ENCODE measurements at places on chromosomes 13 and 19.

DNA sequence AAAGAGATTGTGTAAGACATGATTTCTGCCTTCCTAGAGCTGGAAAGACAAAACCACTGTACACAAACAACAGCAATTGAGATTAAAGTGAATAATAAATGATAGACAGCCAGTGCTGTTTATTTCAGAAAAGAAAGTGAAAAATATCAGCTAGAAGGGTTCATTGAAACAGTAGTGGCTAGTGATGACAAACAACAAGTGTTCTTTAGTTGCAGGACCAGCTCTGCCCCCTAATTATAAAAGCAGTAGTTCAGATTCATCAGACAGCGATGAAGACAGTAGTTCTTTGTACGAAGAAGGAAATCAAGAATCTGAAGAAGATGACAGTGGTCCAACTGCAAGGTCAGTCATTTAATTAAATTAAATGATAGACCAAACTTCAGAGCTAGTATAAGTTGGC lies 14.8 kb downstream of the GPALPP1 start:
- no peak for DNase-seq

DNA sequence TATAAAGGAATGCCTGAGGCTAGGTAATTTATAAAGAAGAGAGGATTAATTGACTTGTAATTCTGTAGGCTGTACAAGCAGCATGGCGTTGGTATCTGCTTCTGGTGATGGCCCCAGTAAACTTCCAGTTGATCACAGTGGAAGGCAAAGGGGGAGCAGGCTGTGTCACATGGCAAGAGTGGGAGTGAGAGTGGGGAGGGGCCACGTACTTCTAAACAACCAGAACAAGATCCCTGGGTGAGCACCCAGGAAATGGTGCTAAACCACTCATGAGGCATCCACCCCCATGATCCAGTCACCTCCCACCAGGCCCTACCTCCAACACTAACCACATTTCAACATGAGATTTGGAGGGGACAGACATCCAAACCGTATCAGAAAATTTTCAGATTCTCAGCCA lies 3.0 kb upstream of the RNF113B start:
- DNase-seq: no peak

DNA sequence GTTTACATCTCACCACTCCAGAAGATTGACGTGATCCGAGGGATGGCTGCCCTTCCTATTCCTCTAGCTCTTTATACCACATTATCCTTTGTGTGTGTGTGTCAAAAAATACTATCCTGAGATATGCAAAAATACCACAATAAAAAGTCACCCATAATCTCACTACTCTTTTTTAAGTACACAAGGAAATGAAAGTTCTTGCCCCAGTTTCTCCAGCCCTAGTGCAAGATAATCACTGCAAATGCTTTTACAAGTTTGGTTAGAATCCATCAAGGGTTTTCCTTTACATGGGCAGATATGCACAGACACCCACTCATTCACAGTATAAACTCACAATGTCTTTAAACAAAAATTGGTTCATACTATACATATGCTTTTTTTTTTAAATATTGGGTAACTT lies 89.3 kb downstream of the DIAPH3 start:
- DNase-seq: no peak

DNA sequence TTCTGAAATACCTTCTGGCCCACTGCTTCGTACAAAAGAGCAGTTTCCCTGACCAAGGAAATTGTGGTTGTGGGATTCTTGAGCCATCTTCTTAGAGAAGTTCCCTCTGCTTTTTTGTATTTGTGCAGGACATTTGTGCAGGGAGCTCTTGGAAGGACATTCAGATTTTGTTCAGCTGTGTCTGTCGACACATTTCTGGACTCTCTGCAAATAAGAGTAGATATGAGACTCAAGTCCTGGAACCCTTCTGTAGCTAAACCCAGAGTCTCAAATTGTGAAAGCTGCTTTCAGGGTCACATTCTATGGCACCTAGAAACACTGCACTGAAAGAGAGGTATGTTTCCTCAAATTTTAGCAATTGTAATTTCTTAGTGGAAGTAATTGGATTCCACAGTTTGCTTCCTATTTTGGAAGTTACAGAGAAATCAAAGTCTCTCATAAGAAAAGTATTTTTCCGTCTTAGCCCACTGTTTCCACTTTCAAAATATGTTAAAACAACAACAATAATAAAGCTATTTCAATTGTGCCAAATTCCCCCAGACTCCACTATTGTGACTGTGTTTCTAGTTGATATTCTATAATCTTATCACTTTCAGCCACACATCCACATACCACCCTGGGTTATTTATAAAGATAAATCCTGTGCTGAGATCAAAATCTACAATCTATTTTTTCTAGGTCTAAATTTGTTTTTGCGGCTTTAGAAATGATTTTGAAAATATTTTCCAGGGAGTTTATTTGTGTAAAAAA lies 224.0 kb downstream of the COG6 start:
- no peak for DNase-seq

GRCh38 chr13:49368688-49369087 lies 75.2 kb downstream of the CAB39L start:
- DNase-seq: no peak

DNA sequence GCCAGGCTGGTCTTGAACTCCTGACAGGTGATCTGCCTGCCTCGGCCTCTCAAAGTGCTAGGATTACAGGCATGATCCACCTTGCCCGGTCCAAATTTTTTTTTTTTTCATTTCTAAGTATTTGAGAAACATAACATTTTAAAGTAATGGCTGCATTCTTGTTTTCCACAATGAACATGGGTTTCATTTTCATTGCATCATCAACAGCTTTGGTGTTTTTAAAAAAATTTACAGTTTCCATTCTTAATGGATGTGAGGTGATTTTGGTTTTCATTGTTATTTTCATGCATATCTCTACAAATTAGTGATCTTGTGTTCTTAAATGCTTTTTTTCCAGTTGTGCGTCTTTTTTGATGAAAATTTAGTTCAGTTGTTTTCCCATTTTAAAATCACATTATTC lies 27.5 kb downstream of the ZNF429 start:
- no peak for DNase-seq

DNA sequence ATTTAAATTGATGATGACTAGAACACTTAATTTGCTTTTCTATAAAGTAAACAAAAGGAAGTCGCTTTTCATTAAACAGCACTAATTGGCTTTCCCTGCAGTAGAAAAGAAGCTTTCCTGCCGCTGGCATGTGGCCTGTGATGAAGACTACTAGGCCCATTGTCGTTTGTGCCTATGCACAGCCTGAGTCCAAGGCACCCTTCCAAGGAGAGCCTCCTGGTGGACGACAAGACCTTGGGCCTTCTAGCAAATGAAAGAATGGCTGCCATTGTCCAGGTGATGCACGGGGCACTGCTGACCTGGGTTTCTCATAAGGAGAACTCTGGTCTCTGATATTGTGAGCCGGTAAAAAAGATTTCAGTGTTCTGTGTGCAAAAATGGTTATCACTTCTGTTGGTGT lies 233.0 kb downstream of the COL4A1 start:
- DNase-seq: no peak

- DNase-seq: no peak
Measured at GRCh38 chr13:77305266-77305665, 21.6 kb downstream of the MYCBP2 start.

GRCh38 chr13:63403733-63404132 lies 1988.1 kb upstream of the PCDH20 start:
- DNase-seq: no peak

- DNase-seq: no peak
Measured at GRCh38 chr13:45219123-45219891, 18.5 kb upstream of the KCTD4 start.

DNA sequence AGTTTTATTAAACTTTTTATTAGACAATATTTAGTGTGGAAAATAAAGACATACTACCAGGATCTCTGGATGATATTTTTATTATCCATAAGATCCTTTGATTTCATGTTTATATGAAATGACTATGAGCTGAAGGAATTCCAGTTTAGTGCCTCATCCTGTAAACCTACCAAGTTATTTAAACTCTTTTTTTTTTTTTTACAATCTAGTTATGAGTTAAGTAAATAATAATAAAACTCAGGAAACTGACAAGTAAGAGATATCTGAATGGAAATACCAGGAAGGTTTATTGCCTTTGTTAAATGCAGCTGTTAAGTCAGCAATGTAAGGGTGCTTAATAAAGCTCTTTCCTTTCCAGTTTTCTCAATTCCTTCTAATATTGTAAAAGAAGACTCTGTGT lies 53.9 kb downstream of the RXFP2 start:
- DNase-seq: no peak

DNA sequence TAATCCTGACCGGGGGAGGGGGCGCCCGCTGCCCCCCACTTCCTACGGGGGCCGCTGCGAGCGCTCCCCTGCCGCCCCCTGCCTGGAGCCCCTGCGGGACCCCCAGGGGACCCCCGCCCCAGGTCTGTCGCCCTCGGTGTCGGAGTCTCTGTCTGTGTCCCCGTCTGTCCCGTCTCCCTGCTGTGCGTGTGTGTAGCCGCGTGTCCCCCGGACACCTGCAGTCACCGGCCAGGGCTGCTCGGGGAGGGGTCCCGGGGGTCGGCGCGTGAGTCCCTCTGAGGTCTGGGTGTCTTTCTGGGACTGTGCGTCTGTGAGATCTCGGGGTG lies 7.7 kb upstream of the NFIC start:
- no peak for DNase-seq

GRCh38 chr13:105925496-105925895 lies 610.0 kb downstream of the EFNB2 start:
- DNase-seq: no peak

GRCh38 chr19:40273469-40274360 lies 11.4 kb downstream of the AKT2 start:
- no peak for DNase-seq

GRCh38 chr19:15863272-15863671 lies 34.6 kb downstream of the CYP4F2 start:
- DNase-seq: no peak

DNA sequence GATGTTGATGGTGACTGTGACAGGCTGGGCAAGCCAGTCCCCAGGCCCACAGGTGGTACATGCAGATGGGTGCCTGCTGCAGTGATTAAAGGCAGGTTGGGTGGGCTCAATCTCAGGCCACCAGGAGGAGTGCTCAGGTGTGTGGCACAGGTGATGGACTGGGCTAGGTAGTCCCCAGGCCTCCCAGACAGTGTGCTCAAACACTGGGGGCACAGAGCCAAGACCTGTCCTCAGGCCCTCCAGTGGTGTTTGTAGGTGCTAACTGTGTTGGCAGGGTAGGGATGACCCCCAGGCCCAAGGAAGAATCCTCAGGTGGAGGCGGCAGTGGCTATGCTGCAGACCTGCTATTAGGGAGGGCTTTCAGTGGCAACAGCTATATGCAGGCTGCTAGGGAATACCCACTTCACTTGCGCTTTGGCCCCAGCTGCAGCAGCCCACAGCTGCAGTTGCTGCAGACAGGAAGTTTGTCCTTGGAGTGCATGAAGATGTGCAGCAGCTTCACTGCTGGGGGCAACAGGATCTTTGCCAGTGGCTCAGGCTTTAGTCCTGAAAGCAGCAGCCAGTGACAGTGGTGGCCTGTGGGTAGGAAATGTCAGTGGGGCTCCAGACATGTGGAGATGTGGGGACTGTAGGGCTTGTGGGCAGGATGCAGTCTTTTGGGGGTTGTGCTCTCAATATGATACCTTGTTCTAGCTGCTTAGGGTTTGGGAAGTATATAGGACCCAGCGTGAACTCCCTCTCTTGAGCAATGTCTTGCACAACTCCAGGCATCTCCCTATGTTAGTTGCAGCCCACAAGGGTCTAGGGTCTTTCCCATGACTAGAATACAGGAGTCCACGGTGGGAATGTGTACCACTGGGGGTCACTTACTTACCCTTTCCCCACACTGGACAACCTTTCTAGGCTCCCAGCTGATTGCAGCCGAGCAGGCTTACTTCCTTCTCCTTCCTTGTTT lies 54.1 kb upstream of the MLNR start:
- no peak for DNase-seq

- DNase-seq: no peak
Measured at GRCh38 chr13:36358175-36358718, 12.1 kb upstream of the SPART start.

GRCh38 chr13:77009011-77009410 lies 17.1 kb downstream of the CLN5 start:
- DNase-seq: no peak

DNA sequence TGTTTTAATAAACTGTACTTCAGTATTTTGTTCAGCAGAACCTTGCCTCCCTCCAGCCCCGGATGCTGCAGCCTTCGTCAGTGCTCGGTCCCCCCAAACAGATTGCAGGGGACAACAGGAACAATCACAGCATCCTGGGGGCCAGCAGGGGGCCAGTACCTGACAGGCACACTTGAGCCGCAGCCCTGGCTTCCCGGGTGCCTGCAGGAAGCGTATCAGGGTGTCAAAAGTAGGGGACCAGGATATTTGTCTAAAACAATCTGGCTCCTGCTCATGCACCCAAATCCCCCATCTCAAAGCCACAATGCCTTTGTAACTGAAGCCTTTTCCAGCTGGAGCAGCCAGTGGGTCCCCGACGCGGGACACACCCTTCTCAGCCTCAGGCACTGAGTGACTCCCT lies 167.5 kb upstream of the TSHZ3 start:
- DNase-seq: no peak

- no peak for DNase-seq
Measured at GRCh38 chr19:2232286-2233151, 3.6 kb downstream of the PLEKHJ1 start.

DNA sequence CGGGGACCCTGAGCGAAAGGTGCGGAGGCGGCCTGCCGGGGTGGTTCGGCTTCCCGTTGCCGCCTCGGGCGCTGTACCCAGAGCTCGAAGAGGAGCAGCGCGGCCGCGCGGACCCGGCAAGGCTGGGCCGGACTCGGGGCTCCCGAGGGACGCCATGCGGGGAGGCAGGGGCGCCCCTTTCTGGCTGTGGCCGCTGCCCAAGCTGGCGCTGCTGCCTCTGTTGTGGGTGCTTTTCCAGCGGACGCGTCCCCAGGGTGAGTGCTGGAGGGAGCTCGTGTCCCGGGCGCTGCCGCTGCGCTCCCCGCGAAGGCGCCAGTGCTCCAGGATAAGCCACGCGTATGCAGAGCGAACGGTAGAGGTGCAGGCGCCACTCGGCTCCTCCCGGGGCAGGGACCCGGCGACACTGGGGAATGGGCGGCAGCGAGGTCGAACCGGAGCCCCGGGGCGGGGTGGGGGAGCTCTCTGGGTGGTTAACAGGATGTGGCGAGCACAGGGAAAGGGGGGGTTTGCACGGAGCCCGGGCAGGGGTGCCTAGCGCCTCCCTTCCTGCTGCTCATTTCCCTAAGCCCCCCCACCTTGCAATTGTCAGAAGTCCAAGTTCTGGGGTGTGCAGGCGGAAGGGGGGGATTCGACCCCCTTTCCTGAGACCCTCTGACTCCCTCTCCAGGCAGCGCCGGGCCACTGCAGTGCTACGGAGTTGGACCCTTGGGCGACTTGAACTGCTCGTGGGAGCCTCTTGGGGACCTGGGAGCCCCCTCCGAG lies at the start of gene IL27RA:
Gene IL27RA, plus strand, starts transcription at position 44 of the 762 bp plus-strand sequence. Its CDS starts 111 bp downstream, at position 155.
- peak; percentile 88 for DNase-seq
